ENCODE measurements at places on chromosomes 2 and 18.

DNA sequence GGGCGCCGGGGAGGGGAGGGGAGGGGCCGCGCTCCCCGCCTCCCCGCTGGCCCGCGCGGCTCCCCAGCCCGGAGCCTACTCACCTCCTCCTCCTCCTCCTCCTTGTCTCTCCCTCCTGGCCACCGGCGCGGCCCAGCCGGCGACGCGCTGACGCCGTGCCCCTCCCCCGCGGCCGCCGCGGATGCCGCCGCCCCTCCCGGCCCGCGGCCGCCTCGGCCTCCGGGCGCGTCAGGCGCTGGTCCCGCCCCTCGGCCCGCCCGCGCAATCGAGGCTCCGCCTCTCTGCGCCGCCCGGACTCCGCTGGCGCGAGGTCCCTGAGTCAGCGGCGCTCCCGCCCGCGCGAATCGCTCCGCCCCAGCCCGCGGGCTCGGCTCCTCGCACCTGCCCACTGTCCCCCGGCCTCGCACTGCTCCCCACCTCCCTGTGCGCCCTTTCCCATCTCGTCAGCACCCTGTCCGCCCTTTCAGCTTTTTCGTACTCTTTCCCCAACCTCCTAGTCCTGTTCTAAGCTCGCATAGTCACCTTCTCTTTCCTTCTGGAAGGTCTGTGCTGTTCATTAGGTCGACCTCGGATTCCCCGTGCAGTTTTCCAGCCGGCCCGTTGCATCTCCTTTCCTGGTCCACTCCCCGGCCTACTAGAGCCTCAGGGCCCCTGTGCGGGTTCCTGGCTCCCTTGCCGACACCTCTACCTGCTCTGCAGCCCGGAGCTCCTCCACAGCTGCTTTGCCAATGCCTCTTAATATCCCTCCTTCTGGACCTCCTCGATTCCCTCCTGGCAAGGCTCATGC lies 187.4 kb downstream of the ZEB2 start:
- DNase-seq, result peak; percentile 91

DNA sequence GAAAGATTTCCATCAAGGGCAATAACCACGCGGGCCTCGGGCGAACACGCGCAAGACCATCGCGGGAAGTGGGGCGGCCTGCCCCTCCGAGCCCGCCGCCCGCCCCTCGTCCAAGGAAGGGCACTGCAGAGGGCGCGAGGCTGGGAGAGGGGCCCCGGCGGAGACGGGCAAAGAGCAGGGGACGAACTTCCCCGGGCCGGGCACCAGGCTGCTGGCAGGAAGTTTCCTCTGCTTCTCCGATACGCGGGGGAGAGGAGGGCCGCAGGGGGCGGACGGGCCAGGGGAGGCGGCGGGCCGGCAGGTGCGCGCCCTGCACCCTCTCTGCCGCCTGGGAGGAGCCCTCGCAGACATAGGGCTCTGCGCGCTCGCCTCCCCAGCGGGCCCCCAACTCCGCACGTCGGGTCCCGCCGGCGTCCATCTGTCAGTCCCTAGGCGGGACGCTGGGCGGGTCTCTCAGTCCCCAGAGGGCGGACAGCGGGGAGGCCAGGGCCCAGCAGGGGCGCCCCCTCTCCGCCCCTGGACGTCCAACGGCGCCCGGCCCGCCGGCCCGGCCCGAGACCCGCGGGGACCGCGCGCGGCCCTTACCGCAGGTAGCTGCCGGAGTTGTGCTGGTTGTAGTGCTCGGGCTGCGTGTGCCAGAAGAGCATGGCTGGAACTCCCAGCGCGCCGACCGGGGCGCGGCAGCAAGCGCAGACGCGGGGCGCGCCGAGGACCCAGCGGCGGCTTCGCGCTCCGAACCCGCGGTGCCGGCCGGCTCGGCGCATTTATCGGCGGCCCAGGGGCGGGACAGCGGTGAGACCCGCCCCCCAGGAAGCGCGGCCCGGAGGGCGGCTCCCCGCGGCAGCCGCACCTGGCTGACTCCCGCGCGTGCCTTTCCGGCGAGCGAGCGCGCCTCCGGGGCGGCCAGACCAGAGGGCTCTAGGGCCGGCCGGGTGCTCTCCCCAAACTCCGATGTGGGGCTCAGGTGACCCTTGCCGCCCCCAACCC lies at the start of gene TFCP2L1:
TSS of gene TFCP2L1 (minus strand) at position 740 of the 987 bp plus-strand sequence. CDS start at position 647, 93 bp downstream.
- DNase-seq, result peak; percentile 7

DNA sequence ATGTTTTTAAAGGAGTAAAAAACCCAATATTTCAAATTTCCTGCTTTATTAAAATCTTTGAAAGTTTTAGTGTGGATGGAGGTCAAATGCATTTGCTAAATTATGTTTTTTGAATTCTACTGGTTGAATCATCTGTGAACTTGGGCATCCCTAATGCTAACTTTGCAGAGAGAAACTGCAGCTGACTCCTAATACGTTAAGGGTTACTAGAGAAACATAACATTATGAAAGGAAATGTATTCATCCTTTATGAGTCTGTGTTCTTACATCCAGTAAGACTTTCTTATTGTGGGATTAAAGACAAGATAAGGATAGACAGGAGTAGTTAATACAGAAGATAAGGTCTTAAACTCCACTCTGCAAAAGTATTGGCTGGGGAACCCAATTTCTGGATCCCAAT lies 140.6 kb downstream of the FAM124B start:
- no peak for DNase-seq

DNA sequence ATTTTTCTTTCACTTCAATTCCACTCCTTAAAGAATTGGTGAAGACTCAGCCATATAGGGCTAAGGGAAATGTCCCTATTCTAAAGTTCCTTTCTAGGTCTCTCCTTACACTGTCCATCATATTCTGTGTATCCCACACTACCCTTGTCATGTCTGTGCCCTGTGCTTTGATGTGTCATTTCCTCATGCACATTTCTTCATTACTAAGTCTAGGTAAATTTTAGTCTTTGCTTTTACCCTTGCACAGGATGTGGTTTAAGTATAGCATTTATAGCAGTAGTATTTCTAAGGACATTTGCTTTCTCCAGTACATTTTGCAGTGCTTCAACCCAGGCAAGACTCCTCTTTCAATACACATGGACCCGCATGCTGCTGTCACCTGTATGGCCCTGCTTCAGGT lies 221.5 kb upstream of the ACVR2A start:
- DNase-seq, result peak; percentile 33

GRCh38 chr18:23793051-23793450 lies 103.8 kb downstream of the LAMA3 start:
- DNase-seq, result no peak

GRCh38 chr2:38123911-38124310 lies 48.0 kb upstream of the CYP1B1 start:
- no peak for DNase-seq

DNA sequence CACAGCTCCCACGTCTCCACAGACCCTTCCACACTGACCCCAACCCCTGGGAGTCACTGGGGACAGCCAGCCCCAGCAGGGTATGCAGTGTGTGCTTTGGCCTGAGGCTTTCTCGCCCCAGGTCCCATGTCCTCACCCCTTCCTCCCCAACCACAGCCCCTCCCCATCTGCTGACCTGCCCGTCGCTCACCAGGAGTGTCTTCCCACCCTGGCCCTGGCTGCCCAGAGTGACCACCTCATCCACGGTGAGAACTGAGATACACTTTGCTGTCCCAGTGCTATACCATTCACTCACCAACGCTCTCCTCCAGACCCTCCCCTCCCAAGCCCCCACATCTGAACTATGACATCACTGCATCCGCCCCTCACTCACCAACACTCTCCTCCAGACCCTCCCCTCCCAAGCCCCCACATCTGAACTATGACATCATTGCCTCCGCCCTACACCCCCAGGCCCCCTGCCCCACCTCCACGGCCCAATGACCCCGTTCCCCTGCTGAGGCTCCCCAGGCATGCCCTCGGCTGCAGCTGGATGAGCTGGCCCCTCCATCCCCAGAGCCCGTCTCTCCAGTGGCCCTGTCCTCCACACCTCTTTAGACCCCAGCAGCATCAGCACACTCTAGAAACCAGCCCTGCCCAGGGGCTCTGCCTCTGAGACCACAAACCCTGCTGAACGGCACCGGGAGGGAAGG lies 55.2 kb downstream of the ANKMY1 start:
- no peak for DNase-seq

- no peak for DNase-seq
Observed at GRCh38 chr2:105261061-105261460, 19.5 kb downstream of the GPR45 start.

GRCh38 chr2:25252291-25253152 lies 84.1 kb upstream of the POMC start:
- peak; percentile 63 for DNase-seq

- DNase-seq, result no peak
Observed at GRCh38 chr2:149125031-149125725, 86.7 kb downstream of the LYPD6B start.

DNA sequence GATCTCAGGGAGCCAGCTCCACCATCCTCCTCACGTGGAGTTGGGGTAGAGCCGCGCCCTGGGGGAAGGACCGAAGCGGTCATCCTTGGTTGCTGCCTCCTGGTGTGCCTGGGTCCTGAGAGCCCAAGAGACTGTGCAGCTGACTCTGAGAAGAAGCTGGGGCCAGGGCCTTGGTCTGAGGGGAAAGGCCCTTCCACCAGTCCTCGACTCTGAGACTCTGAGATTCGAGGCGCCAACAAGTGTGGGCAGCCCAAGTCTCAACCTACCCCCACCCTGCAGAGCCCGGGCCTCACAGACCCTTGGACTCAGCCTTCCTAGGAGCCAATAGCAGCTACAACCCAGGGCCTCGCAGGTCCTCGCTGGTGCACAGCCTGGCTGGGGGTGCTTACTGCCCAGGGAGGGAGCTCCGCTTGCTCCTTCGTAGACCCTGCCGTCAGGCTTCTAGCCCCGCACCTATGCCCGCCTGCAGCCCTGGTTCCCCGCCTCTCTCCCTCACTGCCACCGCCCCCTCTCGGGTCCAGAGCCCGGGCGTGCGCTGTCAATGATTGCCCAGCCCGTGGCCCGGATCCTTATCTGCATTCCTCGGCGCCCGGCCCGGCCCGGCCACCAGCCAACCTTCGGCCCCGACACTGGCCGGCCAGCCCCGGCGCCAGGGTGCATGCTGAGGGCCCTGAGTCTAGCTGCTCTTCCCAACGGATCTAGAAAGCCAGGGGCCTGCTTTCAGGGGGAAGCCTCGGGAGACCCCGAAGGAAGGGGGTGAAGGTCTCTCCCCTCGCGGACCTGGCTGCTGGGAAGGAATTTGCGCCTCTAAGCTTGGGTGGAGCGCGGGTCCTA lies 2.0 kb downstream of the IHH start:
- DNase-seq, result no peak

- no peak for DNase-seq
Observed at GRCh38 chr2:221810245-221810644, 238.1 kb upstream of the EPHA4 start.

GRCh38 chr2:47662552-47662951 lies 120.4 kb upstream of the MSH6 start:
- DNase-seq, result no peak

GRCh38 chr2:100840519-100840918 lies 20.6 kb downstream of the NPAS2 start:
- no peak for DNase-seq

- no peak for DNase-seq
Observed at GRCh38 chr2:40173276-40173675, 278.6 kb downstream of the SLC8A1 start.
